ENCODE measurements at places on chromosomes 12 and 14.

DNA sequence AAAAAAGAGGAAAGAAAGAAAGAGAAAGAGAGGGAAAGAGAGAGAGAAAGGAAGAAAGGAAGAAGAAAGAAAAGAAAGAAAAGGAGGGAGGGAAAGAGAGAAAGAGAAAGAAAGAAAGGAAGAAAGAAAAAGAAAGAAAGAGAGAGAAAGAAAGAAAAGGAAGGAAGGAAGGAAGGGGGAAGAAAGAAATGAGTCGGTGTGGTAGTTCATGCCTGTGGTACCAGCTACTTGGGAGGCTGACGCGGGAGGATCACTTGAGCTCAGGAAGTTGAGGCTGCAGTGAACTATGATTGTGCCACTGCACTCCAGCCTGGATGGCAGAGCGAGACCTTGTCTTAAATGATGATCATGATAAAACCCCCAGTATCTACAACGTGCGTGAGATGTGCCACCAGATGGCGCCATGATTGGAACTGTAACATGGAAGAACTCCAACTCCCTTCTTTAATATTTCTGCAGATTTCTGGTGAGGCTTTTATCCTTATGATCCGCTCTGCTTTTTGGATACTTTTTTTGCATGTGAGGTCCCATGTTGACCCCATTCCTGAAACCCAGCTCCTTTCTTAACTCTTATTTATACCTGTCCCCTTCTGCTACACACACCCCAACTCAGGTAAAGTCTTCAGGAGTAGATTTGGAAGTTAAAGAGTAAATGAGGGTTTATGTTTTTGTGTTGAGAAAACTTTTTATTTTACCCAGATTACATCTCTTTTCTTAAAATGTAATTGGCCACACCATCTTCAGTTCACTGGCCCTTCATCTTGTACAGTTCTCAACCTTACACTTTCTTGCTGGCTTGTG is 25.6 kb downstream of the RNASE10 start:
- DNase-seq: peak; percentile 85

DNA sequence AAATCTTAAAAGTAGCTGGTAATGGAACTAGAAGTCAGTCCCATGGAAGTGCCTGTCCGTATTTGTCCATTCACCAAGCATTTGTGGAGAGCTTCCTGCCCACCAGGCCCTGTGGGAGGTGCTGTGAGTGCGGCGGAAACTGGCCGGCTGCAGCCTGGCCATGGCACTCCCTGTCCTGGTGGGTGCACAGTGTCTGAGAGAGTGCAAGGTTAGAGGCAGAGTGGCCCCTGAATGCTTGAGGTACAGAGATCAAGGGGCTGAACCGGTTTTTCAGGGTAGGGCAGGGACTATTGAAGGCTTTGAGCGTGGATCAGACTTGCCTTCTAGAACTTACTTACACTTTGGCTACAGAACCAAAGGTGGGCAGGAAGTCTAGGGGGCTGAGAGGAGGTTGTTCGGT is 92.9 kb downstream of the ESR2 start:
- no peak for DNase-seq

DNA sequence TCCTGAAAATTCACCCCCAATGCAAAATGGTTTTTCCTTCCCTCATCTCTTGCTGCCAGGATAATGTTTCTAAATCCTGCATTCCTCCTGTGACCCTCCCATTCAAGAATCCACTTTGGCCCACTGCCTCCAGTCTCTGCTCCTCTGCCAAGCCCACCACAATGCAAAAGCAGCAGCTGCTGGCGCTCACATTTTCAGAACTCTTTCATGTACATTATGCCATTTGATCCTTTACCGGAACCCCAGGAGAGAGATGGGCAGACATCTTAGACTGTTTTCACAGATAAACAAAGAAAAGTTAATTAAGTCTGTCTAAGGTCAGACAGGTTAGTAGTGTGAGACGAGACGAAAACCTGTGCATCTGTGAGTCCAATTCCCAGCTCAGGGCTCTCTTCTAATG is 12.9 kb downstream of the LRIG3 start:
- no peak for DNase-seq

DNA sequence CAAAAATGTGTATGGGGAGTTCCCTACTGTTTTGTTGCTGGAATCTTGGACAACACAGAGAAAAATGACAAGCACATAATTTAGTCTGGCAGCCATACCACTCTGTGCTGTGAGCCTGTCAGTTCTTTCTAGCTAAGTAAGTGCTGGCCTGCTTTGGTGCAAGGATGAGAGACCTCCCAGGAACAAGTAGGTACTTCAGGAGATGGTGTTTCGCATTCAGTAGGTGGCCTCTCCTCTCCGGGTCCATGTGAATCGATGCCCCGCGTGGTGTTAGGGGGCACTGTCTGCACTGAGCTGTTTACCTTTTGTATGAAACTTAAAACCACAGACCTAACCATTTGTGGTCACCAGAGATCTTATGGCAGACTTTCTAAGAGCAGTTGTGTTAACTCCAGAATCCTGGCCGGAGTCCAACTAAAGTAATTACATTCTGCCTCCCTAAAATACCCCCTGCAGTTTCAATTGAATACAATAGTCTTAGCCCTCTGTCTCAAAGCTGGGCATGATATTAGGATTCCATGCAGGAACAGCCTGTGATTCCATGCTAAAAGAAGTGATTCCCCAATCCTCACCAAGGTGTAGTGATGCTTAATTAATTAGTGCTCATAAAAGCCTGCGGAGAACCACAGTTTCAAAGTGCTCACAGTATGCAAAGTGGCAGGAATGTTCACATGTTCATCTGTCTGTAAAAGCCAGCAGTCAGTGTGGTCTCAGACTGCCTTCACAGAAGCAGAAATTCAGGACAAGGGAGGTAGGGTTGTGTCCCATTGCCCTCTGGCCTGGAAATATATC is 64.2 kb downstream of the LLPH start:
- DNase-seq: peak; percentile 6

DNA sequence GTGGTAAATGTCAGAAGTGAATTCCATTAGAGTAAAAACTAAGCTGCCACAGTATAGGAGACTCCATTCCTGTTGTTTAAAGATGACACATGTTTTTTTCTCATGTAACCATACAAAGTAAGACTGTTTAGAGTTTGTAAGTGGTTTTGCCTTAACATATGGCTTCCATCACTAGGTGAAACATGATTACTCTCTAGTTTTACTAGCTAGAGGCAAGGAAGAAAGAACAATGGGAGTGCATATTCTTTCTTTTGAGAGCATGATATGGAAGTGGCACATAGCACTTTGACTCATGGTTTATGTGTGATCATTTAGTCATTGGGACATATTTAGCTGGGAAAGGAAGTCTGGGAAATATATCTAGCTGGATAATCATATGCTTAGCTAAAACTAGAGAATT is 7.7 kb downstream of the ATF7IP start:
- no peak for DNase-seq

DNA sequence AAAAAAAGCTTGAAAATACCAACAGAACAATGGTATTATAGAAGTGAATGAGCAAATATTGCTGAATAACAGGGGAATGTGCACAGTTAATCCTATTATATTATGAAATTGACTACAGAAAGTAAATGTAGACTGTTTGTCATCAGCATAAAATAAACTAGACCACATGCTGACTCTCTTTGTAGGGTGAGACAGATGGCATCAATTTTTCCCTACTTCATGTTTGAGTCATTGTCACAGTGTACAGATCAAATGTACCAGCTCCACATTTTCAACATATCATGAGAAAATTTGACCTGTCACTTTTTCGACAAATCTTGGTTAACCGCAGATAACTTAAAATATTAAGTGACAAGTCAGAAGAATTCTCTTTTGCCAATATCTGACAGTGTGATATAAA is 421.0 kb downstream of the RPL10L start:
- DNase-seq: no peak

DNA sequence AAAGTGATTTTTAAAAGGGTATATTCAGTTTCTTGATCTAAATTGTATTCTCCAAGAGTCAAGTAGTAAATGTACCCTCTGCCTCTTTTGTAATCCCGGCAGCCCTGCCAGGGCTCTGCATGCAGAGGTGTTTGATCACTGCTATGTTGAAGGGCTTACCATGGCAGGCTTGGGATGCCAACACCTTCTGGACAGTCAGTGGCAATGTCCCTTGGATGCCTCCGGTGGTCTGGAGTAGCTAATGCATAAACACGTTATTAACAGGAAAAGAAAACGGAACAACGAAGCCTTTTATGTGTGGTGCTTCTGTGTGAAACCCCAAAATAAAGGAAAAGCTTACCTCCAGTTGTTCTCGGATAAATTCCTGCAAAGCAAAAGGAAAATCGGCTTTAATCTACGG is 19.9 kb downstream of the EIF2B2 start:
- peak; percentile 8 for DNase-seq

DNA sequence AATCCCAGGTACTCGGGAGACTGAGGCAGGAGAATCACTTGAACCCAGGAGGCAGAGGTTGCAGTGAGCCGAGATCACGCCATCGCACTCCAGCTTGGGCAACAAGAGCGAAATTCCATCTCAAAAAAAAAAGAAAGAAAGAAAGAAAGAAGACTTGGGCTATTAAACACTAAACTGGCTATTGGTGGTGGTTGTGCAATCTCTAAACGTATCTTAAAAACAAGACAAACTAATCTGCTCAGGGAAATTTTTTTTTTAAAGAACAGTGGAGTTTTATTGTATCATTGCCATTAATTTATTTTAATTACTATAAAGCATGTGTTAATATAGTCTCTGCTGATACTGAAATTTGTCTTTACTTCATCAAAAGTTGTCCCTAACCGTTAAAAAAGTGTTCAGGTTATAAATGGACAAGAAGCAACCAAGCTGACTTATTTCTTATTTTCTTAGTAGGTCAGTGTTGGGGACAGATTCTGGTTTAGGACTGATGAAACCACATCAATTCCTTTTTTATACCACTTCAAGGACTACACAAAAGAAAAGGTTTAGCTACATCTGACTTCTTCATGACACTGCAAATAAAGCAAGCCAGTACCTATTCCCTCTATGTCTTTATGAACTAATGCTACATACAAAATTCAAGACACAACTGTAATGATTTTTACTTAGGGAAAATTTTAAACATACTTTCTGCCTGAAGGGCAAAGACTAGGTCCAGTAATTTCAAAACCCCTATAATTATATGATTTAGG is 68.7 kb upstream of the KRAS start:
- DNase-seq: no peak

DNA sequence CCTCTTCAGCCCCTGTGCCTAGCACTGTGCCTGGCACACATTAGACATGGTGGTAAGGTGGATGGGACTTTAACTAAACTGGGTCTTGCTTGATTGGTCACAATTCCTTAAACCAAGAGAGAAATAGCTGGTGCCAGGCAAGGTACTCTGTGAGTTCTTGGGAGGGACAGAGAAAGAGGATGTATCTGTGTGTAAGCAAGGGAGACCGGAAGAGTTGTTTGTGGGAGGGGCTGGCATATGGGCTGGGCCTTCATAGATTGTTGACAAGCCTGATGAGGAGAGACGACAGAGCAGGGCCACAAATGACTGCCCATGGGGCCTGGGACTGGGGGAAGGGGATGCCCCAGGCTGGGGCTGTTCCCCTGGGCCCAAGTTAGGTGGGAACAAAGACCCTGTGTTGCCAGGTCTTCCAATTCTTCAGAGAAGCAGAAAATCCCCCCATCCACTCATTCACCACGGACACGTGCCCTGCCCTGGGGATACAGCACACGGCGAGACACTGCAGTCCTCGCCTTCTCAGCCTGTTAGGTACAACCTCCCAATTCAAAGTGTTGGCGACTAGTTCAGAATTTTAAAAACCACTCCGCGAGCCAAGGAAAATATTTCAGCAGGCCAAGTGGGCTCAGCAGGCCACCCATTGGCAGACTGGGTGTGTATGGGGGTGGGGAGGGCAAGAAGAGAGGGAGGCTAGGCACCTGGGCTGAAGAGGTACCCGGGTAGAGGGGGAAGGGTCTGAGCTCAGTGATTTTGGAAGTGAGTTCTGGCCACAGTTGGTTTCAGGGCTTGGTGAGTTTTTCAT is 11.4 kb upstream of the CYP46A1 start:
- no peak for DNase-seq

DNA sequence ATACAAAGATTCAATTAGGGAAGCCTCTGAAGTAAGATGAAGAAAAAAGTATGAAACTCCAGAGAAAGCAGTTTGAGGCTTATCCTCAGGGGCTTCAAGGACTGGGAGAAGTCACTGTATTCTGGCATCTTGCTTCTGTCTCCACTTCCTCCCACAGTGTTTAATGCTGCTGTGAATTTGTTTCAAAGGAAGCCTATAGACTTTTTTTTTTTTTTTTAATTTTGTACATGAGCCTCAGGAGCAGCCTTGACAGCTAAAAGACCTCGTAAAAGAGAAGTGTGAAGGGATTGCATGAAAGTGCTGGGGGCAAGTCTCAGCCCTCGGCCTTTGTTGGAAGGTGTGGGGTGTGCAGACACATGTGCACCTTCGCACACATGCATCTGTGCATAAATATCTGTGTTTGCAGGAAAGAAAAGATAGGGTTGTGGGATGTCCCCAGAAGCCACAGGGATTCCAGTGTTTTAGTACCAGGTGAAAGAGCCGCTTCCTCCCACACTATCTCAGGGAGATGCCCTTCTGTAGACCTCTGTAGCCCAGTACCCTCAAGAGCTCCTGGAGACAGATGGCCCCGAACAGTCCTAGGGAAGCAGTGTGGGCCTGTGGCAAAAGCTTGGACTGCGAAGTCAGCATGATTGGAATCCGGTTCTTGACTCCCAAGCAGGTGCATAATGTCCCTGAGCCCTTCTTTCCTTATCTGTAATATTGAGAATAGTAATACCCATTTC is 193.5 kb upstream of the BCL2L14 start:
- no peak for DNase-seq

GRCh38 chr14:100234511-100234910 is 4.4 kb upstream of the YY1 start:
- peak; percentile 55 for DNase-seq

DNA sequence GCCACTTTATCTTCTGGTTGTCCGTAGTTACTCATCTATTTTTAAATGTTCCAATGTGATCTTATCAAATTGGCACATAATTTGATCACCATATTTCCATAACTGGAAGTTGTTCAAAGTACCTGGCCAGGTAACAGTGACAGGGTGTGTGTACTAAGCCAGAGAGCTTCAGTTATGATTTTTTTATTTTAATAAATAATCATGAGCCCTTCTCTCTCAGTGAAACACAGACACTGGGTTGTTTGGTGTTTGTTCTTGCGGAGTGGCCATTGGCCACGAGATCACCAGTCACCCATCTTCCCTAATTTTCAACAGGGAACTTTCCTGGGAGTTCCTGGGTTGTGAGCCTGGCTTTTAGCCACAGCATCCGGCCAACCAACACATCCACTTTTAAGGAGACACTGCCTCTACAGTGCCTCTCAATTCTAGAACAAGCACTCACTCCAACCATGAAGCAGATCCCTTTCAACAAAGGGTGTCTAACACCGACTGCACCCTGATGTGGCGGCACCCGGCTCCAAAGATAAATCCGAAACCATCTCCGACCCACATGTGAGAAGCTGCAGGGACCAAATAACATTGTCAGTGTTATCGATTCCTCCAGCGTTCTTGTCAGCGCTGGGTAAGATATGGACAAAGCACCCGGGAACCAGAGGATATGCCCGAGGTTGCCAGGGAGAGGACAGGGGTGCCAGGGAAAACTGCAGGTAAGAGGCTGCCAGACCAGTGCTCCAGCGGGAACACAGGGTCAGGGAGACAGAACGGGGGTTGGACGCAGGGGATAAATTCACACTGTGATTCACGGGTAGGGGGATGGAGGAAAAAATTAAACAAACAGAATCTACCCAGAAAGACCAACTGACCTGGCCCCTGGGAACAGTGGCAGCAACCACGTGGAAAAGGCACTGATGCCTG is 49.9 kb downstream of the FOXN3 start:
- no peak for DNase-seq

- no peak for DNase-seq
Observed at GRCh38 chr12:59030415-59030814, 110.1 kb upstream of the LRIG3 start.

Data from activated naive CD4-positive, alpha-beta T cell treated with anti-CD3 and anti-CD28 coated beads for 36 hours (primary cell).